ENCODE measurements at places on chromosomes 6 and 20. TPM values are rescaled to one million over a fixed set of nuclear protein-coding genes. Genes with fewer than 3 reads are reported as not detected.

UBE2V1 gene
- 54.0 TPM for total RNA-seq

CDH26 gene
- total RNA-seq = 0.31 TPM

RAET1L gene
- not detected for total RNA-seq

BPIFB1 gene
- not detected for total RNA-seq

OOEP gene
- not detected for total RNA-seq

RAMACL gene
- total RNA-seq = 1.8 TPM

SCRT2 gene
- total RNA-seq = not detected

ANGPT4 gene
- not detected for total RNA-seq

CALHM4 gene
- 0.25 TPM for total RNA-seq

SLC26A8 gene
- not detected for total RNA-seq

ZC2HC1B gene
- total RNA-seq = not detected

CLPSL2 gene
- total RNA-seq = not detected

VTA1 gene
- 36.6 TPM for total RNA-seq

TSHZ2 gene
- total RNA-seq = 0.65 TPM

PSORS1C2 gene
- not detected for total RNA-seq

FAM83C gene
- total RNA-seq = not detected

OPN5 gene
- not detected for total RNA-seq

EYA2 gene
- total RNA-seq = not detected

ISM1 gene
- 0.06 TPM for total RNA-seq

PAQR8 gene
- 4.9 TPM for total RNA-seq

PDYN gene
- total RNA-seq = not detected

SOX18 gene
- total RNA-seq = 43.9 TPM

PROCR gene
- 90.3 TPM for total RNA-seq

AURKA gene
- total RNA-seq = 18.8 TPM

PPP1R14C gene
- not detected for total RNA-seq

SSTR4 gene
- total RNA-seq = not detected

OR2H2 gene
- not detected for total RNA-seq

PPIL6 gene
- 0.16 TPM for total RNA-seq

PREX1 gene
- 97.5 TPM for total RNA-seq

MAK gene
- not detected for total RNA-seq

PI3 gene
- not detected for total RNA-seq
